ENCODE measurements at places on chromosomes 2 and 18.

DNA sequence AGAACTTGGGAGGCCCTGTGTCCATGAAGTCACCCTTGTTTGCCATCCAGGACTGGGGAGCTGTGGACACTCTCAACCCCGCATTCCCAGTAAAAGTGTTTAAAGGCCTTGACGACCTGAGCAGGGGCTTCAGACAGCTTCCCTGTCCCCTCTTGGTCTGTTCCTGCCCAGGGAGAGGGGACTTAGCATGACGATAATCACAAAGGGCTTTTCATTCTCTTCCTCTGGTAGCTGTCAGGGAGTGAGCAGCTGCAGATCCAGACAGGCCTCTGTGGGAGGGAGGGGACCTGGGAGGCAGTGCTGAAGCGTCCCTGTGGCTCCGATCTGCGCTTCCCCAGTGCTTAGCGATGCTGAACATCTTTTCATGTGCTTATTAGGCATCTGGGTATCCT is 77.8 kb upstream of the HS6ST1 start:
- DNase-seq: peak; percentile 50

GRCh38 chr18:37499913-37500312 is 65.7 kb downstream of the CELF4 start:
- DNase-seq: no peak

GRCh38 chr2:128485761-128486639 is 167.3 kb upstream of the HS6ST1 start:
- no peak for DNase-seq

DNA sequence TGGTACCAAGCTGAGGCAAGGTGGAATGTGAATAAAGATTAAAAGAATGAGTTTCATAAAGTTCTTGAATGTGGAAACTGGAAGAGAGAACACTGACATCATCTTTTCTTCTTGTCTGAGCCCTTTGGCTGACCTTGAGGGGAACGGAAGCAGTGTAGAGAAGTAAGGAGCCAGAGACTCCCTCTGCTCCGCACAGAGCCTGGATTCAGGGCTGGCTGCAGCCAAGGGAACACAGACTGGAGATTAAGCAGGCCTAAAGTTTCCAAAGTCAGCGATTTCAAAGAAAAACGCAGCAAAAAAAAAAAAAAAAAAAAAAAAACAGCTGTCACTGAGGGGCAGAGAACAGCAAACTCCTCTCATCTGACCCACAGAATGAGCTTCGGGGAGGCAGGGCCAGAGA is 19.3 kb upstream of the ALK start:
- no peak for DNase-seq

DNA sequence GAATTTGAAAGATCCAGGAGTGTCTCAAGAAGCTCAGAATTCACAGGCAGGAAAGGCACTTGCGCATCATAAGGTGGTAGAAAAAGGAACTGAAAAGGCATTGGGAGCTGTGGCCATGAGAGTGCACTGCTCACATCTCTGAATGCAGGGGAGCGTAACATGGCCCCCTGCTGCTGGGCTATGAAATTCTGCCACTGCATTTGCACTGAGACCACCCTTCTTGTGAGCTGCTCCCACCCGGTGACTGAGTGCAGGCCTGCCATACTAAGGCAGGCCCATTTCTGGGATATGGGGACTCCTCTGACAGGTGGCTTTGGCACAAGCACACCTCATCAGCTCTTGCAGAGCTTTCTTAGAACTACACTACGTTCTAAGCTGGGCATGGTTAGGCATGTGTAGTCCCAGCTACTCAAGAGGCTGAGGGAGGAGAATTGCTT is 25.3 kb upstream of the STARD7 start:
- no peak for DNase-seq

DNA sequence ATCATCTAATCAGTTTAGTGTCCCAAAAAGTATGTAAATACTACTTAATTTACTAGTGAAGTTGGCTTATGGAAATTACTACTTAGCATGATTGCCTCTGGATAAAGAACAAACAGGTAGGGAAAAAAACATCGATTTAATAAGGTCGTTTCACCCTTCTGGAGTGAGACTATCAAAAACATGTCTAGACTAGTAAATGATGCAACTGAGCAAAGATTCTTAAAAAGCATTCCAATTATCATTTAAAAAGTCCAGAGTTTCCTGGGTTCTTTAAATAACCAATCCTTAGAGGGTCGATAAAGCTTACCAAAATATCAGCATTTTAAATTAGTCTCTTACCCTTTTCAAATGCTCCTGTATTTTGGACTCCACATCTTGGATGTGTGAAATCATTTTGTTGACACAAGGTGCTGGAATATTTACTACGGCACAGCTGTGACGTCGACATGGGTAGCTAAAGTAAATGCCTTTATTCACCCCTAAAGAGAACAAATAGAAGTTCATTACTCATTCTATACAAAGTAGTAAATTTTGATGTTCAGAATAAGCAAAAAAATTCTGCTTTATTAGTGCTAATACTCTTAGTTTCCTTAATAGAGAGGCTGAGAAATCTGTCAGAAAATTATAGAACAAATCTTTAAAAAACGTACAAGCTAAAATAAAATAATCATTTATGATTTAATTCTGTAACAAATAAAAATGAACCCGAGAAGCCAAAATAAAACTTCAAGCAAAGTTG is 70.6 kb downstream of the CCDC178 start:
- no peak for DNase-seq

DNA sequence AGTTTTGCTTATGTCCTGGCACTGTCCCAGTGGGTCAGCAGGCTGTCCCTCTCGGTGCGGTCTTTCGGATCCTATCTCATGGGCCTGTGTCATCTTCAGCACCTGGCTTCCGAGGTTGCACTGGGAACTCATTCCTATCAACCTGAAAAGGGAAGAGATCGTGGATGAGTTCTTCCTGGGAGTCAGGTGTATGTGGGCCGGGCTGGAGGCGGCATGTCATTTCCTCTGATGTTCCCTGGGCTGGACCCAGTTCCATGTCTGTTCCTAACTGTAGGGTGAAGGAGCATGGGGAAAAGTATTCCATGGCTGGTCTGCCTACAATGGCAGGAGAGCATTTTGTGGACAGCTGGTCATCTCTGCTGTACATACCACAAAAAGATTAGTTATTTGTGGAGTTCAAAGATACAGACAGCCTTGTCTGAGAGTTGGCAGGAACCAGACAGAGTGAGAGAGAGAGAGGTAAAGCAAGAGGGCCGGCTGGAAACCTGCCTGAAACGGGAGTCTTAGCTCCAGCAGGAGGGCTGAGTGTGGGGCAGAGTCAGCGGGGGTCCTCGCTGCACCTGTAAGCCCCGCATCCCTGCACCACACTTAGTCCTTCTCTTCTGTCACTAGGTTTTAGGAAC is 25.2 kb downstream of the FAM228A start:
- DNase-seq: no peak

GRCh38 chr2:43149482-43150107 is 76.8 kb downstream of the ZFP36L2 start:
- no peak for DNase-seq

- DNase-seq: no peak
These were observed 28.8 kb downstream of the SH3BP4 start for GRCh38 chr2:234980451-234981187.

GRCh38 chr2:187210726-187211125 is 237.3 kb downstream of the CALCRL start:
- no peak for DNase-seq

- DNase-seq: no peak
These were observed 166.5 kb downstream of the MTX2 start for GRCh38 chr2:176435729-176436128.

- DNase-seq: no peak
These were observed 66.3 kb downstream of the EMX1 start for GRCh38 chr2:72983500-72984161.

GRCh38 chr18:68427951-68428401 is 286.9 kb downstream of the TMX3 start:
- DNase-seq: no peak
